Kidney (tissue), 22 donors: ENCODE measurements at places on chromosomes 12 and 14.

DNA sequence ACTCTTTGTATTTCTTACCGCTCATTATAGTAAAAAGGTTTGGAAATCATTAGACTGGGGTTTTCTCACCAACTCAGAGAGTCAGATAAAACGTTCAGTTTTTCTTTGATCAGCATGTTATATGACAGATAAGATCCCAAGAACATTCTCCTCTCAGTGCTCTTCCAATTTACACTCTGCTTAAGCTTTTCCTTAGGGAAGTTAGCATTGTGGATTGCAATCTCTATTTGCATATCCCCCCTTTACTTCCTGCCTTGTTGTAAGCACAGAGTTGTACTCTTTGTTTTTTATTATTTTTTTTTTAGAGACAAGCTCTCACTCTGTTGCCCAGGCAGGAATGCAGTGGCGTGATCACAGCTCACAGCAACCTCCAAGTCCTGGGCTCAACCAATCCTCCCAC is 11.4 kb upstream of the CFAP54 start:
- DNase-seq: no peak

DNA sequence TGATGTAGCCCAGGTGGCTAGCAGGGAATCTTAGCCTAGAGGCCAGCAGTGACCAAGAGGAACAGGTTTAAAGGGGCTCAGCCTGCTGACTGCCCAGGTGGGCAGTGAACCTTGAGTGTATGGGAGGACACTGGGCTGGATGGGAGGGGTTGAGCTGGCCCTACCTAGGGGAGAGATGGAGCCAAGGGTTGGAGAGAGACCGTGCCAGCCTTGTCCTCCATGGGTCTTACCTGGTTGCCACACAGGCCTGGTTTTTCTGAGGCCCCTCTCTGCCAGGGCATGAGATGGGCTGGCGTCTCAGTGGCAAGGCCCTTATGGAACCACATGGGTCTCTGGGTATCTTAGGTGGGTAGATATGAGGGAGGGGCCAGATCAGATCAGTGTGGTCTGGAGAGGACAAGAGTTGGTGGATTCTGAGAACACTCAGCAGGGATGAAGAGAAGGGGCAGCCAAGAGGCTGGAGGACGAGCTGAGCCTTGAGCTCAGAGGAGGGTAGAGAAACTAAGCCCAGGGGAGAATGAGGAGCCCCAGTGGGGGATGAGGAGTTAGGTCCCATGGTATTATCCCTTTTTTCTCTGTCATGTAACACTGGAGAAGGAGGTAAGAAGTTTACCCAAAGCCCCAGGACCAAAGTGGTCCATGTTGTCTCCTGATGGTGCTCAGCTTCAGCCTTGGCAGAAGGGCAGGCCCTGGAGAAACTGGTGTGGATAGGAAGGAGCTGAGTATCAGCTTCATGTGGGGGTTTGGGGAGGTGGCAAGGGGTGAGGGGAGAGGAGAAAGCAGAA is 3.7 kb downstream of the GZMB start:
- DNase-seq: no peak

GRCh38 chr12:104582739-104583138 is 126.0 kb downstream of the CHST11 start:
- DNase-seq: peak; percentile 74

DNA sequence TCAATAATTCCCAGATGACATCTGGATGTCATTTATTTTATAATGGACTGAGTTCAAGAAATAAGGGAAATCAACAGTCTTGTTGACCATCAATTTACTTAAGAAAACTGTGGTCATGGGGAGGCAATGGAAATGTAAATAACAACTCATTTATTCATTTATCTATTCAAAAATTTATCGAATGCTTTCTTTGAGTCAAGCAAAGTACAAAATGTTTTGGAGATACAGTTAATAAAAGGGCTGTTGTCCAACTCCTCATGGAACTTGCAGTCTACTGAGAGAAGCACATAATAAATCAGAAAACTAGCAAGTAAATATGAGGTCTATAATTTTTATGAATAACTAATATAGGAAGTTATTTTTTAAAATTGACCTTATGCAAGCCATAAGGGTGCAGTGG is 65.5 kb upstream of the KITLG start:
- DNase-seq: no peak

GRCh38 chr12:87853448-87854003 is 175.7 kb downstream of the C12orf50 start:
- DNase-seq: no peak

DNA sequence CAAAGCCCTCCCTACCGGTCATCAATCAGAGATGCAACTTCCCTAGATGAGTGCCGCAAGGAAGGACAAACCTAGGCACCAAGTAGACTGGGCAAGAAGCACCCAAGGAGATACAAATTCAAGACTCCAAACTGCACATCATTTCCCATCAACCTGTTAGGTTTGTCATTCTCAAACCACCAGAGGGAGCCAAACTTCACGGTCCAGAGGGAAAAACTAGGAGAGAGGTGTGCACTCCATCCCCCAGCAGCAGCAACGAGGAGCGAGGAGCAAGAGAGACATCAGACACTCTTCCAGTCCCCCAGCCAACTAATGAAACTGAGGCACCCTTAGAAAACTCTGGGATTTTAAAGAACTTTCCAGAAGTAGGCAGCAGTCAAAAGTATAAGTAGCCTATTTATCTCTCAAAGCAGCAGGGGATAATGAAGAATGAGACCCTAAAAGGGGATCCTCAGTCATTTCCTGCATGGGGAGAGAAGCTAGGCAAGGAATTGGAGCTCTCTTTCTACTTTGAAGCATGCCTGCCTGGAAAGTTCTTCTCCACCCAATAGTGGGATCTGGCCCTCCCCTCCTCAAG is 37.0 kb upstream of the NT5DC3 start:
- peak; percentile 58 for DNase-seq

DNA sequence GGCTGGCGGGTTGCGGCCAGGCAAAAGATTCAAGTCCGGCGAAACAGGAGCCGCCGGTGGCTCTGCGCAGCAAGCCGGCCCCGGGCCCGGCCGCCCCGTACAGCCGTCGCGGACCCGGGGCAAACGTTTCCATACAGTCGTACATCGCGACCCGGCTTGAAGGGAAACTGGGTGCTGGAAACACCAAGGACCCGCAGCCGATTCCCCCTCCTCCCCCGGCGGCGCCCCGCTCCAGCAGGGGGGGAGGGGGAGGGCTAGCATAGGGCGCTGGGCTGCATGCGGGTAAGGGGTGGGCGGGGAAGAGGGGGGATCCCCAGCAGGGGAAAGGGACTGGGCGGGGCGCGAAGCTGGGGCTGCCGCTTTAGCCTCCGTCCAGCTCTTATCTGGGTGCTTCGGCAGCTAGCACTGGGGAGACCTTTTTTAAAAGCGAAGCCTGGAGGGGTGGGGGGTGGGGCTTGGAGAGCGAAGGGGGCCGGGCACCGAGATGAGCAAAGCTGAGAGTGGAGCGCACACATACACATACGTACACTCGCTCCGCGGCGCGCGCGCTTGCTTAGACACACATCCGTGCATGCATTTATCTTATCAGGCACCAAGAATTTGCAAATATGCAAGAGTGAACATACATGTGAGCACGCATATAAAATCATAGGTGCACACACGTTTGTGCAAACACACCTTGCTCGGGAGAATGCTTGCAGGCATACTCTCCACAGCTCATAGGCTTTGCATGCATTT is 11.9 kb downstream of the RARG start:
- DNase-seq: peak; percentile 91

- no peak for DNase-seq
These were observed 148.4 kb downstream of the CHST11 start for GRCh38 chr12:104604995-104605675.

GRCh38 chr12:110693731-110694130 is 4.8 kb upstream of the HVCN1 start:
- DNase-seq: no peak

GRCh38 chr14:103502877-103503276 is 19.8 kb downstream of the CKB start:
- DNase-seq: no peak

DNA sequence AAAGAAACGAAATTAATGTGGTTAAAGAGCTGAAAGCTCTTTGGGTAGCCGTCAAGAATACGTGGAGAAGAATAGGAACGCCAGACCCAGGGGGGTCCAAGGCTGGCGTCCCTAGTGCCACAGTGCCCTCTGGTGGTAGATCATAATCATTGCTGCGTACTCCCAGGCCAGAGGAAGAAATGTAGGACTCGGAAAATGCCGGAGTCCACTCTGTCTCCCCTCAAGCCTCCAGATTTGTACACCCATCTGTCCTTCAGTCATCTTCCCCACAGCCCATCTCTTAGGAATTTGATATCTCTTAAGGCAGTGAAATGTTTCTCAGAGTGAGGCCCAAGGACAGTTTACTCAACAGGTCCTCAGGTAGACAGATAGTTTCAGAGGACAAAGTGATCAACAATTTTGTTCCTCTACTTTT is 25.4 kb upstream of the PLEKHG6 start:
- peak; percentile 89 for DNase-seq

- DNase-seq: no peak
These were observed 20.5 kb downstream of the SLC11A2 start for GRCh38 chr12:51005671-51006070.

DNA sequence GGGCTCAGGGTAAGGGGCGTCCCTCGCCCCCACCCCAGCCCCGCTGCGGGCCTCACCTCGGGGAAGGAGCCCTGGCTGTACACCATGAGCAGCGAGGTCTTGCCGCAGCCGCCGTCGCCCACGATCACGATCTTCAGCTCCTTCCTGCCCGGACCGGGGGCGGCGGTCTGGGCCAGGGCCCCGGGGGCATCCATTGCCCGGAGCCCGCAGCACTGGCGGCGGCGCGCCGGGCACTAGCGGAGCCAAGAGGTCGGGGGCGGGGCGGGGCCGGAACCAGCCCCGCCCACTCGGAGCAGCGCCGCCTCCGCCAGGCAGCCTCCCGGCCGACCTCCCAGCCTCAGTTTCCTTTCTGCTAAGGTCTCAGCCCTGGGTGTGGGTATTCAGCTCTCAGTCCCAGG is at the start of gene RHOF:
RHOF (minus strand) TSS at position 249 of the 398 bp plus-strand sequence; CDS start at position 194, 55 bp downstream.
- DNase-seq: peak; percentile 85

DNA sequence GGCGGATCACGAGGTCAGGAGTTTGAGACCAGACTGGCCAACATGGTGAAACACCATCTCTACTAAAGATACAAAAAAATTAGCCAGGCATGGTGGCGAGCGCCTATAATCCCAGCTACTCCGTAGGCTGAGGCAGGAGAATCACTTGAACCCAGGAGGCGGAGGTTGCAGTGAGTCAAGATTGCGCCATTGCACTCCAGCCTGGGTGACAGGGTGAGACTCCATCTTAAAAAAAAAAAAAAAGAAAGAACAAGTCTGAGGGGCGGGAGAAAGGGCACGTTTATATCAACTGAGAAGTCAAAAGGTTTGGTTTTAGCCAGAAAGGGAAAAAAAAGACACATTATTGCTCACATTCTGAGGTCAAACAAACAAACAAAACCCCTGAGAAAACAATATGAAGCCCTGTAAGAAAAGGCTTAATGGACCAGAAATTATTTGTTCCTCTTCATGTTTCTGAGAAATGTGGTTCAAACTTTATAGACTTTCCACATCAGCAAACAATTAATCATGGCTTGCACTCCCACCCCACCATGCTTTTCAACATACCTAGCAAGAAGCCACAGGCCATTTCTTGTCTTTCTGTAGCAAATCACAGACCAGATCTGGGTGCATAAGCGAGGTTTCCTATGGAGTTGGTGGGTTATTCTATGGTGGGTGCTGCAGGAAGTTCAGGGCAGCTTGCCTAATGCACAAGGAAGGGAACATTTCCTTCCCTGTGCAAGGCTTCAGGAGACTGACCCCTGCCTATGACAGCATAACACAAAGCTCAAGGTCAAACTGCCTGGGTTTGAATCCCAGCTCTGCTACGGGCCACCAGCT is 80.1 kb downstream of the SSPN start:
- DNase-seq: peak; percentile 62

GRCh38 chr12:132423251-132423819 is 66.6 kb upstream of the FBRSL1 start:
- DNase-seq: no peak

DNA sequence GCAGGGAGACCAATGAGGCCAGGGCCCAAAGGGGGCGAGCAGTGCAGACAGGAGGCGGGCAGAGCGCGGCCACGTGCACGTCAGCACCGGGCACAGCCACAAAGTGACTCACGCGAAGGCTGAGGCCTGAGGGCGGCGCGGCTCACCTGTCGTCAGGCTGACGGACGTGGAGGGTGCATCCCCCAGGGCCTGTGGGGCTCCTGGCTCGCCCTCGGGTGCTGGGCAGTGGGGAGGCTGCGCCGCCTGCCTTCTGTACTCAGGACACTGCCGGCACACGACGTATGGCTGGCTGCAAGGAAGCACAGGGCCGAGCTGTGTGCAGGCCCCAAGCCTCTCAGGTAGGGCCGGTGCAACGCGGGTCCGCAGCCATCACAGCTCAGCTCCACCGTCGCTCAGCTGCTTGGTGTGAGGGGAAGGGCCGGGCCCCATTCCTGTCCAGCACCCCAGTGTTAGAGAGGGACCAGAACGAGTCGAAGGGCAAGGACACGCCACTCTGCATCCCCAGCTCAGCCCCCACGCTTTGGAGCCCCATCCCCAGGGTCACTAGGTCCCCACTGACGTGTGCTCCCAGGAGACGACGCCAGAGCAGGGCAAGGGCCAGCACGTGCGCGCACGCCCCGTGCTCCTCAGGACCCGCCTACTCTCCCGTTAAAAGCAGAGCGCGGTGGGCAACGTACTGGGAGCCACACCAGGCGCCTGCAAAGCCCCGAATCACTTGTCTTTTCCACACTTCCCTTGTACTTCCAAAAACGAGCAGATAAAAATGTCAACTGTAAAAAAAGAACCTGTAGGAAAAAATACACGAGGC is 24.8 kb upstream of the GOLGA3 start:
- no peak for DNase-seq

DNA sequence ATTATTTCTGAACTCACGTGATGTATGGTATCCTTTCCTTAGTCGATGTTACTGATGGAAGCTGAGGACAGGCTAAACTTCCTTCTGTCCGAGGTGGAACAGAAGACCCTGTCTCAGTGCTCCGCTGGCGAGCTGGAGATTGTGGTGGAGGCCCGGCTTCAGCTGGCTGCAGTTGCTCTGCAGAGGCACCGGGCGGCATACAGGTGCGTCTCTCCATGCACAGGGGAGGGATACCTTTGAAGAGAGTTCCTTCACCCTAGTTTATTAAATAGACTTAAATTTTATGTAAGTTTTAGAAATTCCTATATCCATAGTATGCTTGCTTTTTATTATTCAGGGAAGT is 186.7 kb upstream of the NEDD1 start:
- no peak for DNase-seq

GRCh38 chr14:56798447-56799342 is 11.6 kb downstream of the OTX2 start:
- no peak for DNase-seq

DNA sequence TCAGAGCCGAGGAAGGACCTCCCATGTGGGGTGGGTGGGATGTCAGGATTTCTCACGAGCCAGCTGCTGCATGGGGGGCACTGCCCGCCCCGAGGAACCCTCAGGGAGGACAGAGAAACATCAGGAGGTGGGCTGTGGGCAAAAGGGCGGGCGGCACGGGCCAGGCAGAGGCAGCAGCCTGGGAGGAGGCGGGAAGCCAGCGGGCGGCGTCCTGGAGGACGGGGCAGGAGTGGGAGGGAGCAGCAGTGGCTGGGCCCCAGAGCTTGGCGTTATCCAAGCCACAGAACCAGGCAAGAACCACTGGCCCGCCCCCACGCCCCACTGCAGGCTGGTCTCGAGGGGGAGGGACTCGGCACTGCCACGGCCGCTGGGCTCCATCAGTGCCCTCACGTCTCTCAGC is 2.4 kb downstream of the C14orf180 start:
- no peak for DNase-seq
